NB4 (cell line): ENCODE measurements at places on chromosomes 7 and 10.
A peak's percentile ranks its signal among the peaks of the same experiment; 100 is the strongest.

- no peak for DNase-seq
Observed at GRCh38 chr10:74194999-74195398, 44.0 kb downstream of the ADK start.

DNA sequence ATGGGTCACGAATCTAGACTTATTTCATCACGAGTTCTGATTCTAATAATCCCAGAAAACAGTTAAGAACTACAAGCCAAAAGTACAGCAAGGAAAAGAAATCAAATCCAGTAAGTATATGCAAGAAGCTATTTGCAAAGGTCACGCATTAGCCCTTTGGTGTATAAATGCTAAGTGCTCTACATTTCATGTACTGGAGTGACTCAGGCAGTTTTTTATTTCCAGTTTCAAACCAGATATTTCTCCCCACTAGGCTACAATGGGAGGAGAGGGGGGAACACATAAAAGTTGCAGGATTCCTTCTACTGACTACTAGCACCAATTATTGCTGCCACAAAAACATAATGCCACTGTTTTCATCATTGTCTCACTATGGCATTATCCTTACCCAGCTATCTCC is 148.0 kb downstream of the NRCAM start:
- no peak for DNase-seq

DNA sequence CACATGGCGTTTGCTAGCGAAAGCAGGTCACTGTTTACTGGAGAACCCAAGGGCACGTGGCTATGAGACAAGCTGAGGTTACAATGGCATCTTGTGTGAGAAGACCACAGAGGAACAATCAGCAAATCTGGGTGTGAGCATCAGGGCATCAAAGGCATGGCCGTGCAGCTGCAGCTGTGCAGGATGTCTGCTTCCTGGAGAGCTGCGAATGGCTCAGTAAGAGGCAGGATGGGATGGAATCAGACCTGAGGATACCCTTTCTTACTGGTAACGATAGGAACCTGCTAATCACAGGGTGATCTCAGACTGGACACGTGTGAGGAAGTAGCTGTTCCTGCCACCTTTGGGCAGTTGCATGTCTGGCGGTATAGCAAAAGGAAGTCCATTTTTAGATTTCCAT is 119.5 kb downstream of the RNF216 start:
- no peak for DNase-seq

GRCh38 chr10:88312855-88313254 is 270.3 kb downstream of the RNLS start:
- no peak for DNase-seq

DNA sequence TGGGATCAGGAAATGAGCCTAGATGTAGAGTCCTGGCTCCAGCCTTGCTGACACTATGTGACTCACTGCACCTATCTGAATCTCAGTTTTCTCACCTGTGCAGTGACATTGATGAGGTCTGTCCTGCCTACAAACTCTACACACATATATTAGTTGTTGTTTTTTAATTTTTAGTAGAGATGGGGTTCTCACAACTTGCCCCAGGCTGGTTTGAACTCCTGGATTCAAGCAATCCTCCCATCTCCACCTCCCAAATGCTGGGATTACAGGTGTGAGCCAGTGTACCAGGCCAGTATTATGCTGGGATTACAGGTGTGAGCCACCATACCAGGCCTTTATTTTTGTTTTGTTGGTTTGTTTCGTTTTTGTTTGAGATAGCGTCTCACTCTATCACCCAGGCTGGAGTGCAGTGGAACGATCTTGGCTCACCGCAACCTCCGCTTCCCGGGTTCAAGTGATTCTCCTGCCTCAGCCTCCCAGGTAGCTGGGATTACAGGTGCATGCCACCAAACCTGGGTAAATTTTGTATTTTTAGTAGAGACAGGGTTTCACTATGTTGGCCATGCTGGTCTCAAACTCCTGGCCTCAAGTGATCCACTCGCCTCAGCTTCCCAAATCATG is 11.8 kb upstream of the DDIT4 start:
- DNase-seq = no peak

GRCh38 chr10:6465437-6465836 is 114.6 kb downstream of the PRKCQ start:
- no peak for DNase-seq

DNA sequence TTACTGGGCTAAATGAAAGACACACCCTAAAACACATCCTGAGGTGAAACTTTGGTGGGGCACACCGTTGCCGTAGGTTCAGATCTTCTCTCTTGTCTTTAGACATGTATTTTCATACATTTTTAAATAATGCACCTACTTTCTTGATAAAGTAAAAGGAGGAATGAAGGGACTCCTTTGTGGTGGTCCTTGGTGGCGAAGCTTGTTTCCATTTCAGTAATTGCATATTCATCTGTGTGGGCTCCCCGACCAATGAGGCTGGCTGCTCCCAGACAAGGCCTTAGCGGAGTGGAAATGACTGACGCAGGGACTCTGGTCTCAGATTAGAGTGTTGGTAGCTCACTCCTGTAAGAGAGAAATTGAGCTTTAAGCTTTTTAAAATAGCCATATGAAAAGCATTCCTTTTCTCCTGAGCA is 815 bp downstream of the CCSER2 start:
- peak; percentile 41 for DNase-seq

- no peak for DNase-seq
Observed at GRCh38 chr10:123538401-123539320, 127.5 kb upstream of the GPR26 start.

DNA sequence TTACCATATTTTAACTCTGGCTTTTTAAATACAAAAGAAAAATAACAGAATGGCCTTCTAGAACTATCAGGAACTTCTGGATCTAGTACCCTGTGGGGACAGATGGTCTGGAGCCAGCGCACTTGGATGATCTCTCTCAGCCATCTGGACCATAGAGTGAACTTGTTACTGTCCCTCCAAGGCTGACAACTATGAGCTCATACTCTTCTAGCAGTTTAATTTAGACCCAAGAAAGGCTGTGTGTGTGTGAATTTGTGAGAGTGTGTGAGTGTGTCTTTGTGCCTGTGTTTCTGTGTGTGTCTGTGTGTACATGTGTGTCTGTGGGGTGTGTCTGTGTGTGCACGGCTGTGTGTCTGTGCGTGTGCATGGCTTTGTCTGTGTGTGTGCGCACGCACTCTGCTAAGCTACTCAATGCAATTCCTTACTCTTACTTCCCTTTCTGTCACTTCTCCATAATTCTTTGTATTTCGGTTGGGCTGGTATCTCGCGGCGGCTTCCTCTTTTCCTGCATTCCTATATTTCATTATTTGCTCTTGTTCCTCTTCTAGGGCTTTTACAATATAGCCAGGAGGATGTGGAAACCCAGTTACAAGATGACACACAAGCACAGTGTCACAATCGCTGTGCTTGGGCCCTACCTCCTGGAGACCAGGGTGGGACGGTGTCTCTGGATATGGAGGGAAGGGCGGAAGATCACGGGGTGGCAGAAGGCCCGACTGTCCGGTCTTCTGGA is 51.9 kb downstream of the IKZF1 start:
- DNase-seq = peak; percentile 99

GRCh38 chr10:78357141-78358063 is 323.7 kb downstream of the RPS24 start:
- no peak for DNase-seq

- DNase-seq = no peak
Observed at GRCh38 chr7:33905389-33906032, at the start of gene BMPER. TSS of gene BMPER (plus strand) at chr7:33905539. CDS start at chr7:33905614, 75 bp downstream.

- DNase-seq = no peak
Observed at GRCh38 chr10:98144985-98145384, 10.5 kb downstream of the R3HCC1L start.

DNA sequence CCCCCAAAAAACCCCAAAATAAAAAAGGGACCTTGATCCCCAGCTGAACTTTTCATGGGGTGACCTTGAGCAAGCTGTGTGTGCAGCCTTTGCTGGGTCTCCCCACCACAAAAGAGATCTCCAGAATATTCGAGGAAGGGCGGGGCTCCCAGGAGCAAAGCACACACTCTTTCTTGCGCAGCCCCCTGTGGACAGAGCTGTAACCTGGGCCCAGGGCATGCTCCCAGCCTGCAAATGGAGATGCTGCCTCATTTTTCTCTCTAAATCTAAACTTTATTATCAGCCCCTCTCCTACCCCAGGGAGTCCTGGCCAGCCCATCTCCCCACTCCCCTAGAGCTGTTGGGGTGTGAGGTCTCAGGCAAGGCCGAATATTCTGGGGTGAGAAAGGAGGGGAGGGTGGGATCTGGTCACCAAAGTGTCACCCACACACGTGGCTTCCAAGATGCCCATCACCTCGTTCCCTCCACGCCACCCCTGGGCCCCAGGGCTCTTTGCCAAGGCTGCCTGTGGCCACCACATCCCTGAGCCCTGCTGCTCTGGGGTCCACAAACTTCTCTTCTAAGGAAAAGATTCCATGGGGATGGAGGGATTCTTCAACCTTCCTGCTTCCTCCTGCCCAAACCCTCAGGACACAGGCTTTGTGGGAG is 1.7 kb upstream of the CALML3 start:
- no peak for DNase-seq

DNA sequence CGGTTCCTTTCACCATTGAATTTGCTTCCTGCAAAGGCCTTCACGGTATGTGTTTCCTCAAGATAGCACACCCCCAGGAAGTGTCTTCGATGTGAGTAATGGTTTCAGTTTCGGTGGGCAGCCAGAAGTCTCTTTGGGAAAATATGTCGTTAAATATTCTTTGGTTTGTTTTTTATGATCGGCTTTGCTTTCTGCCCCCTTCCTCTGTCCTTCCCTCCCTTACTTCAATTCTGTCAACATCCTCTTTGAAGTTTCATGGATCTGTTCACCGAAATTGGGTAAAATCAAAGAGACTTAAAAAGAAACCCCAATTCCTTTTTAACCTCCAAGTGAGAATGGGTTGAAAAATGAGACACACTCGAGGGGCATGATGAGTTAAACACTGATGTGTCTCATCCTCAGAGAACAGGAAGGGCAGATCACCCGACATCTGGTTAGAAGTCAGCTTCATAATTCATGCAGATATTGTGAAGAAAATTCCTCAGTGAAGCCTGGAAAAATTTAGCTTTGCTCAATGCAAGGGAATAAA is 170.8 kb upstream of the HABP2 start:
- DNase-seq = peak; percentile 76

DNA sequence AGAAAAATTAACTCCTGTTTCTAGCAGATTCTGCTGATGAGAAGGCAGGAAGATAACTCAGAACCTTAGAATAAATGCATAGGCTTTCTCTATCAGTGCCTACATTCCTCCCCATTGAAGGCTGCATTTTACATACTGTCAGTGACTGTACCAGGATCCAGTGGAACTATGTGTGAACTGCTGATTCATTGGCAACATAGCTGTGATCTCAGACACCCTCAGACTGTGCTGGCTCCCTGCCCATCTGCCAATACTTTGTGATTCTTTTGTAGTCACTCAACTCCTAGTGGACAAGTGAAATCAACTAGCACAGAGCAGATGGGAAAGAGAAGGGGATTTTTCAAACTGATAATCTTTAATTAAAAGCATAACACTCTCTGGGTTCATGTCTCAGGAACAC is 375.8 kb downstream of the MDFIC start:
- DNase-seq = no peak

- no peak for DNase-seq
Observed at GRCh38 chr7:99008181-99008631, 129.9 kb downstream of the TRRAP start.

DNA sequence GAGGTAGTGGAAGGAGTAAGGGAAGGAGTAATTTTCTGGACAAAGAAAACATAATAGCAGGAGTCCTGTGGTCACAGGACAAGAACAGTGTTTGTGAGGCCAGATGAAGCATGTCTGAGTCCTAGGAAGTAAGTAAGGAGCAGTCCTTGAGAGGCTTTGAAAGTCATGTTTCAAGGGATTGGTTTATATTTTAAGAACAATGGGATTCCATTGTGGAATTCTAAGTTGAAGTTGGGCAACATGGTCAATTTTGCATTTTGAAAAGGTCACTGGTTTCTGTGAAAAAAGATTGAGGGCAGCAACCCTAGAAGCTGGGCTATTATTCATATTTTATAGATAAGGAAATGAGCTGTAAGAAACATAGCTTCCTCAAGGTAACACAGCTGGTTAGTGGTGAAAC is 10.8 kb upstream of the SLC25A28 start:
- no peak for DNase-seq

GRCh38 chr10:18400906-18401245 is 250.5 kb downstream of the NSUN6 start:
- no peak for DNase-seq

GRCh38 chr10:124010024-124010423 is 83.4 kb downstream of the CHST15 start:
- DNase-seq = no peak

DNA sequence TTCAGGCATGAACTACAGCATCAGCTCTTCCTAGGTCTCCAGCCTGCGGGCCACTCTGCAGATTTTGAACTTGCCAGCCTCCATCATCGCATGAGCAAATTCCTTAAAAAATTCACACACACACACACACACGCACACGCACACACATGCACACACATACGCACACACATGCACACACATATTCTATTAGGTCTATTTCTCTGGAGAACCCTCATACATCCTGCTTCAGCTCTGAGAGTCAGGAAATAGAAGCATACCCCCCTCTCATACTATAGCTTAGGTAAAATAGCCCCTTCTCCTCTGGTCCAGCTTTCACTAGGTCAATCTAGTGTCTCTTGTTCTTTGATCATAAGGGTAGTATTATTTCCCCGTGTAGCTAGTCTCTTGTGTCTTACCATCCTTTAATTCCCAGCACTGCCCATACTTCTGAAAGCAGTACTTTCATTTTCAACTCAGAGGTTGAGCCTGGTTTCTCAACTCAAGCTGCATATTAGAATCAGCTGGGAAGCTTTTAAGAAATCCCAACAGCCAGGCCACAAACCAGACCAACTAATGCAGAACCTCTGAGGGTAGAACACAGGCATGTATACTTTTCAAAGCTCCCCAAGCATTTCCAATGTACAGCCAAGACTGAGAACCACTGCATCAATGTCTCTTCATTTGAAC is 30.9 kb upstream of the ITGB8 start:
- DNase-seq = peak; percentile 57

GRCh38 chr10:124643330-124644009 is 100.7 kb downstream of the FAM53B start:
- no peak for DNase-seq

DNA sequence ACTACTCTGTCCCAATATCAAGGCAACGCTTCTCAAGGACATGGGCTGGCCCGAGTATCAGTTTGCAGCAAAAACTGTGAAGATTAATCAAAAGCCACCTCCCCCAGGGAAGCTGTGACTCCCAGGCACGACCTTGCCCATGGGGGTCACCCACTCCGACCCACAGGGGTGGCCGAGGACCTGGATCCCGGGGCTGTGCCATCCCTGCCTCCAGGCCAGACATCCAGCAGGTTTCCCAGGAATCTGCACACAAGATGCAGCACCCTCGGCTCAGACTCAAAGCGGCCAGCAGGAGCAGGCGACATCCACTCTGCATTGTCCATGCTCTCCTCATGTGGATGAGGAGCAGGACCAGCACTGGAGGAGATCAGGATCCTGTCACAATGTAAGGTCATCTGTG is 39.8 kb downstream of the PTPRN2 start:
- no peak for DNase-seq

- no peak for DNase-seq
Observed at GRCh38 chr7:83866582-83866981, 217.6 kb upstream of the SEMA3E start.

- DNase-seq = no peak
Observed at GRCh38 chr7:149171892-149172533, 23.3 kb upstream of the ZNF282 start.
